Activated CD4-positive, alpha-beta T cell treated with anti-CD3 and anti-CD28 coated beads, Interleukin-10, Interleukin-2, amounts not matched to agents 100 ng/mL and 50 ng/mL, durations not matched to agents 16 hours and 8 hours (primary cell): ENCODE measurements at places on chromosomes 3 and 15.

DNA sequence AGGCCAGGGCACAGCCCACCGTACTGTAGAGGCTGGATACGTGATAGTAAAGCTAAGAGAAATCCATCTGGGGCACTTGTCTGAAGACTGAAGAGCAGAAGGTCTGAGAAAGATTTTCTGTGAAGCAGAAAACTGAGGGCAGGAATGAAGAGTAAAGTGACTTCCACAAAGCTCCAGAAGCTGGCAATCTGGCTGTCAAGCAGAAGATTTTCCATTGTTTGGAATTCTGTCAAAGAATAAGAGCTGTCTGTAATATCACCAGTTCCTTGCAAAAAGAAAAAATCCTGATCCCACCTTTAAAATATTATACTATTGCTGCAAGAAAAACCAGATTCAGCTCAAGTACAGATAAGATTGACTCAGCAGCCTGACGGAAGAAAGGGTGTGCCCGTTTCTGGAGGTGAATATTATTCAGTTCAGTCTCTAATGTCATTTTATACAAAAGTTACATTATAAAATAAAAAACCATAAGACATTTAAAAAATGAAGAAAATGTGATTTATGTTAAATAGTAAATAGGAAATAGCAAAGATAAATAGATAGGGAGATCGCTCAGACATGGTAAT, 550.4 kb upstream of the SGO1 start:
- DNase-seq = no peak

GRCh38 chr3:150388498-150389418, 19.3 kb upstream of the TSC22D2 start:
- no peak for DNase-seq

DNA sequence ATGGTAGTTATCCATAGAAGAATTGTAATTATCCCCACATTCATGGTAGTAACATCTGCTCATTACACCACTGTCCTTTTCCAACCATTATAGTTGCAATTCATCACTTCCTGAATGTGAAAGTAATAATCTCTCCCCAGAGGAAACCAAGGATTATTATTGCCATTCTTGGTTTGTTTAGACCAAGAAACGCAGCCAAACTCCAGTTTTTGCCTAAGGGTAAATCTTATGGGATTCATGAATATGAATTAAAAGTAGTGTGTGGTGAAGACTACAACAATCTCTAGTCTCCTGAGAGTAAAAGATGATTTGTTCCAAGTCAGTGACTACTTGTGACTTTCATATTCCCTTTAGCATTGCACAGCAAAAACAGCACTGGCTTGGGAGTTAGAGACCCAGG, 45.7 kb upstream of the ABI3BP start:
- DNase-seq = no peak

- DNase-seq = no peak
Observed at GRCh38 chr3:104750581-104750980, 616.1 kb upstream of the ALCAM start.
